ENCODE measurements at places on chromosomes 6 and 20.

GRCh38 chr20:62926229-62927127, at the start of gene DIDO1:
TSS of gene DIDO1 (minus strand) at chr20:62926505.
- DNase-seq: peak; percentile 76

GRCh38 chr6:157718503-157719187, 104.4 kb upstream of the SNX9 start:
- no peak for DNase-seq

DNA sequence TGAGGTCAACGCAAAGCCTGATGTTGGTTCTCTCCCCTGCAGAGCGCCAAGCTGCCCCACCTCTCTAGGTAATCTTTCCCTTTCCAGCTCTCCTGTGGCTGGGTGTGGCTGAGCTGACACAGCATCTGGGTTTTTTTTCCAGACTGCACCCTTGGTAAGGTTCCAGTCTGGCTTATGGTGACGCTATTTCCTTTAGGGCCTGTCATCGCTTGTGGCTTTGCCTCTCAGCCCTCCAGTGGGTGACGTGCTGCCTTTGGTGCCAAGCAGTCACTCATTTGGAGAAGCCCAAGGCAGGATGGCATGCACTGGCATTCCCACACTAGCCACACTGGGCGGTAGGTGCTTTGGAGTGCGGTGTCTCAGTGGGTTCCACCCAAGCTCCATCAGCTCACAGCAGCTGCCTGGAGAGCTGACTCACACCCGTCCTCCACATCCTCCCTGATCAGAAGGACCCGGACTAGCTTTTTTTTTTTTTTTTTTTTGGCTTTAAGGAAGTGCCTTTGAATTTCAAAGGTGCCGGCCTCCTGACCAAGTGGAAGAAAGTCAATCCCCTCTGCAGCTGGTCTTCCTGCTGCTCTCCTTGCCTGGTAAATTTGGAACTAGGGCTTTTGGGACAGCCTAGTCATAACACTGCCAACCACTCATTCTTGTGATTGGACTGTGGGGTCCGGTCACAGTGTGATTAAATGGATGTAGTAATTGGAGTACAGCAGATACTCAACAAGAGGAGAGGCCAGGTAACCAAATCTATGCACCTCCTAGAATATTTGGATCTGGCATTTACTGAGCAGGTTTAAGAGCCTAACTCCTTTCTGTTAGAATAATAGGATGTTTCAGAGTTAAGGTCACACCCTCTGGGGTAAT, 153.6 kb downstream of the CD83 start:
- DNase-seq: peak; percentile 36

GRCh38 chr20:62301111-62301668, 1.6 kb upstream of the ADRM1 start:
- no peak for DNase-seq

- no peak for DNase-seq
These were observed 26.7 kb downstream of the SERPINB9 start for GRCh38 chr6:2876210-2877056.

GRCh38 chr6:118581489-118581959, 33.4 kb downstream of the PLN start:
- DNase-seq: no peak

DNA sequence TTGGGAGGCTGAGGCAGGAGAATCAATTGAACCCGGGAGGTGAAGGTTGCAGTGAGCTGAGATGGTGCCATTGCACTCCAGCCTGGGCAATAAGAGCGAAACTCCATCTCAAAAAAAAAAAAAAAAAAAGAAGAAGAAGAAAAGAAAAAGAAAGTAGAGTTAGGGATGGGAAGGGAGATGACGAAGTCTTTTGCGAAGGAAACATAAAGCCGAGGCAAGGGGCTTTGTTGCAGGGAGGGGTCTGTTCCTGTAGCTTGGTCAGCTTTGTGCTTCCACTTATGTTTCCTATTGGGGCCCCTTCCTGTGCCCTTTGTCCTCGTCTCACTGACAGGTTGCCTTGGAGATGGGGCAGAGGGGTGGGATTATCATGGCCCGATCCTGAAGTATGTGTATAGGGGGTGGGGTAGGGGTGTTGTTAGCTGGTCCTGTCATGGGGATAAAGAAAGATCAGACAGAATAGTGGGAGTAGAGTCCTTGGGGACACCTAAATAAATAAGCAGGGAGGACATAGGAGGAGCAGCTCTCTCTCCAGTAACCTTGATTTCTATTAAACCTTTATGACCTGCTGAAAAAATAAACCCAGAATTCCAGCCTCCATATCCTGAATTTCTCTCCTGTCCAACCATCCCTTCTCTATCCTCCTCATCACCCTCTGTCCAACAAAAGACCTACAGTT, 1.1 kb upstream of the CLIC1 start:
- DNase-seq: peak; percentile 8

GRCh38 chr20:54475334-54476168, at the start of gene DOK5:
TSS of gene DOK5 (plus strand) at chr20:54475593. CDS start at chr20:54475947, 354 bp downstream.
- DNase-seq: no peak

DNA sequence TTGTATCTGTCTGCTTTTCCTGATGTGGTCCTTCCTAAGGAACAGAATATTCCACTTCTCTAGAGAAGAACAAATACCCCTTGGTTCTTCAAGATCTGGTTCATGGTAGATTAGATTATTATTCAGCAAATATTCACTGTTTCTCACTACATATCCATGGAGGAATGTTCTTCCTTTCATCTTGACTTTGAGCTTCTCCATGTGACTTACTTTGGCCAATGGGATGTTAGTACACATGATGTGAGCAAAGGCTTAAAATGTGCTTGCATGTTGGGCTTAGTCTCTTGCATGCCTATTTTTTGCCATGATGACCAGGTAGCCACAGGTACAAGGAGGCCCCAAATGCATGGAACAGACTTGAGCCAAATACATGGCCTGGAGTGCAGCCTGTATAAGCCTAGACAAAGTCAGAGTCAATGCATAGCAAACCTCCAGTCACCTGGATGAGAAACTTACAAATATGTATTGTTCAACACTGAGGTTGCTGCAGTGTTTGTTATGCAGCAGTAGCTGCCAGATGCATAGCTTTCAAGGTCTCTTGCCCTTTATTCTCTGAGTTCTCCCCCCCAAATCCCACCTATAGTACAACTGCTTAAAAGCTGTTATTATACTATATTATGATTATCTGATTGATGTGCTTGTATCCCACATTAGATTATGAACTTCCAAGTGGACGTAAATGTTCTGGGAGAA, 50.0 kb upstream of the CHD6 start:
- DNase-seq: no peak

- DNase-seq: no peak
These were observed 319.0 kb downstream of the HACE1 start for GRCh38 chr6:104540743-104541142.

DNA sequence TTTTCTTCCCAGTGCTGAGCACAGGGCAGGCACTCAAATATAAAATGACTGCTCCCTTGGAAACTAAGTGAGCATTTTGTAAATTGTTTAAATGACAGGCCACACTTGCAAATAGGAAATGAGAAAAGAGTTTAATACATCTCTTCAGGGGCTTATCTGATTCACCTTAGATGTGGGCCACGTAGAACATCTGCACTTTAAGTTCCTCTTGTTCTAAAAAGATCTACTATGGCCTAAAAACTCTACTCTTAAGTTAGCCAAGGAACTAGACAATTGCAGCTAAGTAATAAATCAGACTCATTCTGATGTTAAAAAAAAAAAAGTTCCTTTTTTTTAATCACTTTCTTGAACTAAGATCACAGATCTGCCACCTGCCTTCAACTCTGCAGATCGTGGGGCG, 126.3 kb downstream of the KIF16B start:
- DNase-seq: no peak

- no peak for DNase-seq
These were observed 30.6 kb upstream of the ZBTB24 start for GRCh38 chr6:109513571-109514071.

DNA sequence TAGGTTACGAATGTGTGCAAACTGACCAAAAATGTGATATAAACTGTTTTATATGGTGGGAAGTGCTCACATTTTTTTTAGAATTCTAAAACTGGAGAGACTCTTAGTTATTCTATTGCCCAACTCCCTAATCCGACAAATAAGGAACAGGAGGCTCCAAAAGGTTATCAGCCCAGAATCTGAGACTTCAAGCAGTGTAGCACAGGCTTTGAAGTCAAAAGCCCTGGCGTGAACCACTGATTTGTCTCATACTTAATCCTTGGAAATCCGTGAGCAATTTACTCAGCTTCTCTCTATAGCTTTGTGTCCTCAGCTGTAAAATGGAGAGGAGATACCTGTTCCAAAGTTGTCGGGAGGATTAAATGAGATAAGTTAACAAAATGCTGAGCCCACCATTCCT, 368.8 kb upstream of the SASH1 start:
- DNase-seq: no peak

DNA sequence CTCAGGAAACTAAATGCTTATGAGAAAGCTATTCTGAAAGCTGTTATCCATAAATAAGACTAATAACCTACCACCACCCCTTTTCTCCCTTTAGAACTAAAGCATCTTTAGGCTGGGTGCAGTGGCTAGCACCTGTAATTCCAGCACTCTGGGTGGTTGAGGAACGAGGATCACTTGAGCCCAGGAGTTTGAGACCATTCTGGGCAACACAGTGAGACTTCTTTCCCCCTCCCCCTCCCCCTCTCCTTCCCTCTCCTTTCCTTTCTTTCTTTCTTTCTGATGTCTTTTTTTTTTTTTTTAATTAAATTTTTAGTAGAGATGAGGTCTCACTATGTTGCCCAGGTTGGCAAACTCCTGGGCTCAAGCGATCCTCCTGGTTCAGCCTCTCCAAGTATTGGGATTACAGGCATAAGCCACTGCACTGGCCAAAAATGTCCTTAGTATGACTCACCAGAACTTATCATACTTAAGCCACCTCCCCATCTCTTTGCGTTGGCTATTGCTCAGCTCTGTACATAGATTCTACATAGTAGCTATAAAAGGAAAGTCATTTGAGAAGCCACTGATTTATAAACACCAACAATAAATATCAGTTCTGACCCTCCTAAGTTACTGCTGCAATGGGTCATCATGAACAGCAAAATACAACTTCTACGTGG, 54.8 kb upstream of the SPDEF start:
- no peak for DNase-seq

- DNase-seq: no peak
These were observed 32.2 kb upstream of the HEY2 start for GRCh38 chr6:125717120-125717731.

- no peak for DNase-seq
These were observed 369.3 kb downstream of the GRIK2 start for GRCh38 chr6:101762851-101763250.

DNA sequence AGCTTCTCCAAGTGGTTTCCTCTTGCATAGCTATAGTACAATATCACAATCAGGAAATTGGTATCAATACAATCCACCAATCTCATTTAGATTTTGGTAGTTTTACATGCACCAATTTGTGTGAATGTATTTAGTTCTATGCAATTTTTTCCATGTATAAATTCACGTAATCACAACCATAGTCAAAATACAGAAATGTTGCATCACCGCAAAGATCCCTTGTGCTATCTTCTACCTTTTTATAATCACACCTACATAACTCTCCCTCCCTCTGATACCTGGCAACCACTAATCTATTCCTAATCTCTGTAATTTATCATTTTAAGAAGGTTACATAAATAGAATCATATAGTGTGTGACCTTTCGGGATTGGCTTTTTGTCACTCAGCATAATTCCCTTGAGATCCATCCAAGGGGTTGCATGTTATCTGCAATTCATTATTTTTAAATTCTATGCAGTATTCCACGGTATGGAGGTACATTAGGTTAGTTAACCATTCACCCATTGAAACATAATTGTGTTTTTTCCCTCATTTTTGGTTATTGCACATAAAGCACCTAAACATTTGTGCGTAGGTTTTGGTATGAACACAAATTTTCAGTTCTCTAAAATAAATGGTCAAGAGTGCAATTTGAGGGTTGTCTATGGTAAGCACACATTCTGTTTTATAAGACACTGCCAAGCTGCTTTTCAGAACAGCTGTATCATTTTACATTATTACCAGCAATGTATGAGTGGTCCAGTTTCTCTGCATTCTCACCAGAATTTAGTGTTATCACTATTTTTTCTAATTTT, 95.1 kb upstream of the SLC22A23 start:
- no peak for DNase-seq

DNA sequence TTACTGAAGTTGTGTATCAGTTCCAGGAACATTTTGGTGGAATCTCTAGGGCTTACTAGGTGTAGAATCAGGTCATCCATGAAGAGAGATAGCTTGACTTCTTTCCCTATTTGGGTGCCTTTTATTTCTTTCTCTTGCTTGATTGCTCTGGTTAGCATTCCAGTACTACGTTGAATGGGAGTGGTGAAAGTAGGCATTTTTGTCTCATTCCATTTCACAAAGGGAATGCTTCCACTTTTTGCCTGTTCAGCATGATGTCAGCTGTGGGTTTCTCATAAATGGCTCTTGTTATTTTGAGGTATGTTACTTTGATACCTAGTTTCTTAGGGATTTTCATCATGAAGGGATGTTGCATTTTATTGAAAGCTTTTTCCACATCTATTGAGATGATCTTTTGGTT, 195.3 kb downstream of the MOXD1 start:
- DNase-seq: no peak

GRCh38 chr6:130593200-130593599, 227.4 kb downstream of the TMEM200A start:
- no peak for DNase-seq

DNA sequence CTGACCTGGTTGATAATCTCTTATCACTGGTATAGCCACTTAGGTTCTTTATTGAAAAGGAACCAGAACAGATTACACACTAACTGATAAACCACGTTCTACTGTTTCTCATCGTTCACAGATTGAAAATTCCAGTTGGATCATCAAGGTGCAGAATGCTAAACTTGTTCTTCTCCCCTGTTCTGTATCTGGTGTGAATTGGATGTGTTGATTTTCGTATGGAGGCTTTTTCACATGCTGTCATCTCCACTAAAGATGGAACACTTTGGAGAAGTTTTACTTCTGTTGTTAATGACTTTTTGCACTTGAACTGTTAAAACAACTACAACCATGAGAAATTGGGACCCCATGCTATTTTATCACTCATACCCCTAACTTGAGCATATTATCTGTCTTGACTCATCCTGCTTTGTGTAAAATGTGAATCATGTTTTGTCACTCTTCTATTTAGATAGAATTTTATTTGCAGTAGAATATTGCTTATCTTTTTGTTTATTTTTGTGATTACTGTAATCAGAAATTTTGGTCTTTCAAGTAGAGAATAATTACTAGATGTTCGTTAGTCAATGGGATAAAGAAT, 17.5 kb downstream of the VAPB start:
- DNase-seq: no peak

- DNase-seq: no peak
These were observed 3.1 kb upstream of the TAF8 start for GRCh38 chr6:42047213-42047590.

GRCh38 chr20:49353348-49353747, 75.5 kb upstream of the ZNFX1 start:
- no peak for DNase-seq

GRCh38 chr6:42051268-42051653, 937 bp downstream of the TAF8 start:
- no peak for DNase-seq

DNA sequence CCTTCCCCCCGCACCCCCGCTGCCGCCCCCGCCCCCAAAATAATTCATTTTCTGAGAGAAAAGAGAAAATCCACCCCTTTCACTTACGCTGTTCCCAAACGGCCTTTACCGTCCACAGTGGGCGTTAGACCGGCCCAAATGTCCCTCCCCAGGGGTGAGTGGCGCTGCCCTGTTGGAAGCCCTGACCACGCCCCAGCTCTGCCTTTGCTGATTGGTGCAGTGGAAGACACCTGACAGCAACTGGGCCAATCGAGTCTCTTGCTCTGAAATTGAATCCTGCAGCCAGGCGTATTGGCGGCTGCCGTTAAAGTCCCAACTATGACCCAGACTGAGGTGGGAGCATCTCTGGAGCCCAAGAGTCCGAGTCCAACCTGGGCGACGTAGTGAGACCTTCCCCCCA, 15.7 kb downstream of the ZFP64 start:
- DNase-seq: no peak

- DNase-seq: no peak
These were observed 291.2 kb upstream of the ADGRB3 start for GRCh38 chr6:68343901-68344300.

Data from effector memory CD4-positive, alpha-beta T cell (primary cell).